A549 treated with RU486 at 1 μM for 4 hours (cell line): ENCODE measurements at places on chromosomes 2 and 18. TPM values are rescaled to one million over a fixed set of nuclear protein-coding genes. Genes with fewer than 3 reads are reported as not detected.

Gene CTLA4
- total RNA-seq, result not detected in 5 replicates

Gene MYOM1
- 0.07 to 0.25 TPM (median 0.08 TPM) in 5 replicates for total RNA-seq

Gene KCNK3
- total RNA-seq, result 1.0 to 2.1 TPM (median 1.7 TPM) in 5 replicates

Gene KYNU
- 270 to 353 TPM (median 281 TPM) in 5 replicates for total RNA-seq

Gene SULT1C4
- total RNA-seq, result 0.08 TPM in 1 of 5 replicates, not detected in the others

Gene FAP
- total RNA-seq, result 0.06 TPM in 1 of 5 replicates, not detected in the others

Gene SP5
- 0.05 TPM in 1 of 5 replicates, not detected in the others for total RNA-seq

Gene CENPA
- total RNA-seq, result 47.2 to 64.0 TPM (median 55.1 TPM) in 5 replicates

Gene ANTXR1
- 105 to 165 TPM (median 147 TPM) in 5 replicates for total RNA-seq

Gene POLE4
- total RNA-seq, result 102 to 208 TPM (median 161 TPM) in 5 replicates

Gene SKOR2
- not detected in 5 replicates for total RNA-seq

Gene NEUROD1
- not detected in 5 replicates for total RNA-seq

Gene ST8SIA5
- total RNA-seq, result 0.32 TPM in 1 of 5 replicates, not detected in the others

Gene FHOD3
- 2.9 to 3.7 TPM (median 3.1 TPM) in 5 replicates for total RNA-seq

Gene SPEG
- 5.1 to 7.8 TPM (median 6.5 TPM) in 5 replicates for total RNA-seq

Gene LRPPRC
- 64.6 to 104 TPM (median 103 TPM) in 5 replicates for total RNA-seq

Gene TUBA3E
- not detected in 5 replicates for total RNA-seq

Gene SLC9A4
- total RNA-seq, result not detected in 5 replicates
